ENCODE measurements at places on chromosomes 4 and X.

GRCh38 chr4:180695851-180696250 lies 1547.4 kb upstream of the TENM3 start:
- no peaks in the 10 kb centered on the region for H3K36me3 ChIP-seq
- no peak overlapping the region for H3K27ac ChIP-seq
- no peaks in the 10 kb centered on the region for H3K4me1 ChIP-seq
- no peak overlapping the region for H3K4me3 ChIP-seq
- H3K27me3 ChIP-seq: no peaks in the 10 kb centered on the region

- H3K27me3 ChIP-seq: no peaks in the 10 kb centered on the region
- H3K4me3 ChIP-seq: no peak overlapping the region
- no peak for DNase-seq
- H3K36me3 ChIP-seq: no peaks in the 10 kb centered on the region
These were observed 29.2 kb downstream of the SLAIN2 start for GRCh38 chr4:48370260-48371134.

DNA sequence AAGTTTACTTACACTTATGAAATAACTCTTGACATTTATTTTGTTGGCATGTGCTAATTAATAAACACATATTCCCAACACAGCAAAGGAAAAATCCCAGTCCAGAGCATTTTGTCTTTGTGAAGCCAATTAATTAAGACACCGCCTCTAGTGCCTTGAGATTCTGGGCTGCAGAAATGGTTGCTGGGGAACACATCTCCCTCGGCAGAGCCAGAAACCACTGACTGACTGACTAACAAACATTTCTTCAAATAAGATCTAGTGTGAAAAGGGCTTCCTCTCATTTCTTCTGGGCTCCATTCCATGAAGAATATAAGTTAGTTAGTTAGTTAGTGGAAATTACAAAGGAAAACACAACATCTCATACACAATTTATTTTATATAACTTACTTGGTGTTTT lies 28.4 kb upstream of the NAP1L5 start:
- H3K27ac ChIP-seq: no peak overlapping the region
- no peak overlapping the region for H3K4me3 ChIP-seq
- peaks cover 63% of the 10 kb centered on the region for H3K36me3 ChIP-seq
- no peaks in the 10 kb centered on the region for H3K27me3 ChIP-seq
- no peaks in the 10 kb centered on the region for H3K4me1 ChIP-seq

DNA sequence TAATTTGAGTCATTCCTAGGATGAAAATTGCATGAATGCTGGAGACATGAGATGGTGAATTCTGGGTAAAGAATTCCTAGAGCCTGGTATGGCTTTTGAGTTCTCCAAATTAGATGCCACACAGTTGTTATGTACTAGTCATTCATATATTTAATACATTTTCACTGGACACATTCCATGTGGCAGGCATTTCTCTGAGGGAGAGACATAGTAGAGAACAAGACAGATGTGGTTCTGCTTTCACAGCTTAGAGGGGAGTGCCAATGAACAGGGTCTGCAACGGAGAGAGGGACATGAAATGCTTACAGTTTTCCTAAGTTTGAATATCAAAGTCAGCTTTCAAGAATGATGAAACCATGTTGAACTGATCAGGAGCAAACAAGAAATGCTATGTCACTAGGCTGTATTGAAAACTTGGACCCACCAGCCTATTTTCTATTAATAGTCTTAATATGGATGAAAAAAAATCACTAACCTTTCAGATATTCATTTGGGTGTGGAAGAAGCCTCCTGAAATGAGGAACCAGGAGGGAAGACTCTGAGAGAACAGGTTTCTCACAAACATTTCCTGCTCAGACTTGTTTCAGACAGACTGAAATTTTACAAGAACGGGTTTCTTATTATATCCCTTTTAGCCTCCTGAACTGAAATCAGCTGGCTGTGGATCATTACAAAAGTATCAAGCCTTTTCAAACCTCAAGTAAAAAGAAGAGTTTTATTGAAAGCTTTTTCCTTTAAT lies 276.0 kb upstream of the TET2 start:
- H3K27ac ChIP-seq: no peak overlapping the region
- no peak overlapping the region for H3K4me3 ChIP-seq
- no peaks in the 10 kb centered on the region for H3K36me3 ChIP-seq
- no peak for DNase-seq

- H3K27ac ChIP-seq: no peak overlapping the region
- no peaks in the 10 kb centered on the region for H3K36me3 ChIP-seq
- H3K4me3 ChIP-seq: no peak overlapping the region
These were observed 87.6 kb downstream of the ABLIM2 start for GRCh38 chr4:8070736-8071718.

GRCh38 chr4:86493460-86493859 lies 100.7 kb upstream of the PTPN13 start:
- H3K4me3 ChIP-seq: no peak overlapping the region
- no peaks in the 10 kb centered on the region for H3K36me3 ChIP-seq
- no peak for DNase-seq
- H3K4me1 ChIP-seq: no peaks in the 10 kb centered on the region
- H3K27me3 ChIP-seq: no peaks in the 10 kb centered on the region
- no peak overlapping the region for H3K27ac ChIP-seq

- no peaks in the 10 kb centered on the region for H3K27me3 ChIP-seq
- no peak overlapping the region for H3K27ac ChIP-seq
- H3K4me1 ChIP-seq: no peaks in the 10 kb centered on the region
- DNase-seq: no peak
These were observed 156.0 kb downstream of the TBX22 start for GRCh38 chrX:80170581-80170980.

- H3K36me3 ChIP-seq: peaks cover 8% of the 10 kb centered on the region
- peaks cover 12% of the 10 kb centered on the region for H3K4me1 ChIP-seq
- H3K27ac ChIP-seq: peak overlapping the region; percentile 76
- peak overlapping the region; percentile 94 for H3K4me3 ChIP-seq
- H3K27me3 ChIP-seq: no peaks in the 10 kb centered on the region
- DNase-seq: peak; percentile 41
These were observed 626 bp upstream of the CEP135 start for GRCh38 chr4:55947912-55948725.

GRCh38 chrX:40153345-40154249 lies 55.8 kb upstream of the BCOR start:
- H3K4me1 ChIP-seq: peaks cover 13% of the 10 kb centered on the region
- H3K36me3 ChIP-seq: no peaks in the 10 kb centered on the region
- DNase-seq: no peak
- H3K27ac ChIP-seq: no peak overlapping the region
- no peaks in the 10 kb centered on the region for H3K27me3 ChIP-seq

DNA sequence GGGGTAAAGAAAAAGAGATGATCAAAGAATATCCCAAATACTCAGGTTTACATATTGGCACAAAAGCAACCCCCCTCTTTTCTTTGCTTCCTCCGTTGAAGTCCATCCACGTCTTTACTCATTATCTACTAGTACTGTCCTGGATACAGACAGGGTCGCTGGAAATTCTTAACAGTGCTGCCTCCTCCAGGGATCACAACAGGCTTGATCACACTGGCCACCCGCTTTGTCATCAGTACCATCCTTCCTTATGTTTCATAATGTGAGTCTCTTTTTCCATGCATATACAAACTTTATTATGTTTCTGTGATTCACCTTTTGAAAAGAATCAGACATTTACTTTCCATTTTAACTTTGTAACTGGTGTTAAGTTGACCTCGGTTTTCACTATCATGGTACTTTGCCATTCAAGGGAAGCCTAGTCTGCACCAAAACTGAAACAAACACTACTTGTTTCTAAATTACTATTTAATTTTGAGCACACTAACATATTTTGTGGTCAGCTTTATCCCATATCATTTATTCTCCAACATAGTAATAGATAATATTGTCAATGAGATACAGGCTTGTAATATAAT lies 387.5 kb upstream of the PPP1R2C start:
- H3K36me3 ChIP-seq: no peaks in the 10 kb centered on the region
- no peak for DNase-seq
- no peak overlapping the region for H3K27ac ChIP-seq
- H3K27me3 ChIP-seq: no peaks in the 10 kb centered on the region

DNA sequence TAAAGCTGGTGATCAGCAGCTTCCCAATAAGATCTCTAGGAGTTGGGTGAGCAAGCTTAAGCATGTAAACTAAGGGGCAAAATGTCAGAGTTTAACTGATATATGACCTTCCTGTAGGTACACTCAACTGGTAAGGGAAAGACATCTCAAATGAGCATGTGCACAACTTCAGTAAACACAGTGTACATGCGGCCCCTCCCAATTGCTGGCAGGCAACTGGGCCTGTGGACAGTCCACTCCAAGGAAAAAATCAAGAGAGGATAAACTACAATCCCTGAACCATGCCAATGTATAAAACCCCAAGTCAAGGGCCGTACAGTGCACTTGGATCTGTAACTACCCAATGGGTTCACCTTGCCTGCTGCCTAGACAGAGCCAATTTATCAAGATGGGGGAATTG lies 4.9 kb upstream of the NAA11 start:
- DNase-seq: no peak
- no peak overlapping the region for H3K27ac ChIP-seq
- H3K4me3 ChIP-seq: no peak overlapping the region
- H3K4me1 ChIP-seq: no peaks in the 10 kb centered on the region
- H3K27me3 ChIP-seq: no peaks in the 10 kb centered on the region

GRCh38 chr4:94399721-94400120 lies 52.0 kb upstream of the PDLIM5 start:
- no peaks in the 10 kb centered on the region for H3K4me1 ChIP-seq
- H3K27ac ChIP-seq: no peak overlapping the region
- no peaks in the 10 kb centered on the region for H3K27me3 ChIP-seq
- no peaks in the 10 kb centered on the region for H3K36me3 ChIP-seq
- no peak for DNase-seq

DNA sequence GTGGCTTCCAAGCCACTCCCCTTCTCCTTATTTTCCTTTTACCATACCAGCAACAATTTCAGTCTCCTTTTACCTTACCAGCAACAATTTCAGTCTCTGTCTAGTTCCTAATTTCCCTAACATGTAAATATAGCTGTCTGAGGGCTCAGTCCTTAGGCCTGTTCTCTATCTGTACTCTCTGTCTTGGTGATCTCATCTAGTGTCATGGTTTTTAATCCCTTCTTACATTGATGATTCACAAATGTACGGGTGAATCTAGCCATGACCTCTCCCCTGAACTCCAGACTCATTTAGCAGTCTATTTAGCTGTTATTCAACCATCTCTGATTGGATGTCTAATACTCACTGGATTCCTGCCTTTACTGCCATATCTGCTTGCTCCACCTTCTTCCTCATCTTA lies 7.2 kb downstream of the IL15 start:
- no peaks in the 10 kb centered on the region for H3K36me3 ChIP-seq
- H3K4me1 ChIP-seq: no peaks in the 10 kb centered on the region

- H3K27me3 ChIP-seq: no peaks in the 10 kb centered on the region
- H3K4me1 ChIP-seq: no peaks in the 10 kb centered on the region
- no peak overlapping the region for H3K27ac ChIP-seq
- no peaks in the 10 kb centered on the region for H3K36me3 ChIP-seq
- DNase-seq: no peak
- no peak overlapping the region for H3K4me3 ChIP-seq
These were observed 31.0 kb downstream of the SLC10A6 start for GRCh38 chr4:86818211-86818610.

DNA sequence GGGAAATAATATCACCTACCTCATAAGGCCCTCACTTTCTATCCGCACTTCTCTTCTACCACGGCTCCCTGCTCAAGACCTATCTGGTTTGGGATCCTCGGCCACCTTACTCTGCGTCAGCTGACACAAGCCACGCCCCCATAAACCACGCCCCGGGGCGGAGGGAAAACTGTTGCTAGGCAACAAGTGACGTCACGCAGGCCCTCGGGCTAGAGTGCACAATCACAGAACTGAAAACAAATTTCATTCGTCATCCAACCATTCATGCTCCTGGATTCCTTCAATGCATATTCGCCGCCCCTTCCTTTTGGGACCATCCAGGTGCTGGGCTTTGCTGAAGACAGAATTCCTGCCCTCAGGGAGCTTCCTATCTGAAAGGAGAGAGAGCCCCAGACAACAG lies 66.3 kb downstream of the SMC1A start:
- no peak overlapping the region for H3K27ac ChIP-seq
- H3K4me3 ChIP-seq: no peak overlapping the region
- no peaks in the 10 kb centered on the region for H3K36me3 ChIP-seq
- H3K4me1 ChIP-seq: no peaks in the 10 kb centered on the region
- no peak for DNase-seq
- no peaks in the 10 kb centered on the region for H3K27me3 ChIP-seq

- H3K27ac ChIP-seq: no peak overlapping the region
- no peak overlapping the region for H3K4me3 ChIP-seq
- H3K36me3 ChIP-seq: no peaks in the 10 kb centered on the region
- DNase-seq: no peak
- H3K4me1 ChIP-seq: no peaks in the 10 kb centered on the region
These were observed 30.5 kb upstream of the ENPP6 start for GRCh38 chr4:184248216-184248615.

GRCh38 chr4:26330186-26330787 lies 9.5 kb downstream of the RBPJ start:
- H3K27ac ChIP-seq: no peak overlapping the region
- peaks cover 3% of the 10 kb centered on the region for H3K4me1 ChIP-seq
- H3K36me3 ChIP-seq: no peaks in the 10 kb centered on the region
- H3K27me3 ChIP-seq: no peaks in the 10 kb centered on the region
- no peak for DNase-seq
- no peak overlapping the region for H3K4me3 ChIP-seq

DNA sequence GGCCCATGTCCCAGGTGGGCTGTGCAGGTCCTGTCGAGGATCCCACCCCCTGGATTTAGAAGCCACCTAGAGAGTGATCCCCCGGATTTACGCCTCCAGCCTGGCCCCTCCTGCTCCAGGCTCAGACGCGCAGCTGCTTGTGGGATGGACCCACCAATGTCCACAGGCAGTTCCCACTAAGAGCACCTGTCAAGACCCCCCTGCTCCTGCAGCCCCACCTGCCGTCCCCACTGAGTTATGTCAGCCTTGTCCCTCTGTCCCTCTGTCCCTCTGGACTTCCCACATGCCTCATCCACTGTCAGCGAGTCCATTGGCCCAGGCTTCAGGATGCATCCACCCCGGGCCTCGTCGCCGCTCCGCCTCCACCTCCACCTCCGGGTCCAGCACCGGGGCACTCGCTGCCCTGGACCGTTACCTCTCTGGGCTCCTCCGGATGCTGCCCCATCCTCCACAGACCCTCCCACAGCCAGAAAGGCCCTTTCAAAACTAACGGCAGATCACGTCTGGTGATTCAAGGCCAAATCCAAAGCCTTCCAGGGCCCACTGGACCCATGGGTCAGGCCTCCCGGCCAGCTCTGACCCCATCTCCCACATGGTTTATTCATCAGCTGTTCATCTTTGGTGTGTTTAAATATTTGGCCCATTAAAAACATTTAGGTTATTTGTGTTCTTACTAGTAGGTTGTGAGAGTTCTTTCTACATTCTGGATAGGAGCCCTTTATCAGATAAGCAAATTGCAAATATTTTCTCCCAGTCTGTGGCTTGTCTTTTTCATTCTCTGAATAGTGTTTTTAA lies 28.3 kb downstream of the HTRA3 start:
- H3K36me3 ChIP-seq: no peaks in the 10 kb centered on the region
- H3K4me1 ChIP-seq: no peaks in the 10 kb centered on the region
- H3K4me3 ChIP-seq: no peak overlapping the region
- DNase-seq: no peak

GRCh38 chrX:17631647-17632046 lies 105.6 kb upstream of the SCML1 start:
- no peaks in the 10 kb centered on the region for H3K36me3 ChIP-seq
- no peaks in the 10 kb centered on the region for H3K4me1 ChIP-seq
- no peaks in the 10 kb centered on the region for H3K27me3 ChIP-seq
- no peak for DNase-seq
- H3K4me3 ChIP-seq: no peak overlapping the region

All from effector memory CD4-positive, alpha-beta T cell (primary cell).